ENCODE measurements at places on chromosomes 7 and 10. TPM values are rescaled to one million over a fixed set of nuclear protein-coding genes. Genes with fewer than 3 reads are reported as not detected.

GRCh38 chr7:151313857-151314256 lies 27.8 kb upstream of the NUB1 start:
- DNase-seq = no peak
- H3K27me3 ChIP-seq = no peaks in the 10 kb centered on the region
- H3K27ac ChIP-seq = no peak overlapping the region
- H3K4me1 ChIP-seq = no peaks in the 10 kb centered on the region
- no peaks in the 10 kb centered on the region for H3K36me3 ChIP-seq

Gene GHITM
- 87.8 TPM for total RNA-seq

- H3K4me3 ChIP-seq = no peak overlapping the region
- DNase-seq = no peak
- no peak overlapping the region for H3K27ac ChIP-seq
- H3K4me1 ChIP-seq = peaks cover 4% of the 10 kb centered on the region
- no peaks in the 10 kb centered on the region for H3K27me3 ChIP-seq
Observed at GRCh38 chr7:75656740-75657139, 82.0 kb downstream of the HIP1 start.

DNA sequence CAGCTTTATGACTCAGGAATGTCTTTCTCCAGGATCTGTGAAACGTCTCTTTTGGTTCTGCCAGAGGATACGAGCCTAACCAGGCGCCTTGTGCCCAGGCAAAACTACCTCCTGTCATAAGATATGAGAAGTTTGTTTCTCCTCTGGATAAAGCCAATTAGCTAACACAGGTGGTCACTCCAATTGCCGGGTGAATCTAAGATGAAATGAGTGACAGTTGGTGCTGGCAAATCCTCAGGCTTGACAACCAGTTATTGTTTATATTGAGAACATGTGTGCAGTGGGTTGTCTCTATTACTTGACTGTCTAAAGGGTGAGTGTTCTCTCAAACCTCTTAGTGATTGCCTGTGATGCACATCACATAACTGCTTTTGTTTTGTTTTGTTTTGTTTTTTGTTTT lies 449.1 kb downstream of the XPNPEP1 start:
- H3K36me3 ChIP-seq = no peaks in the 10 kb centered on the region
- no peaks in the 10 kb centered on the region for H3K27me3 ChIP-seq
- no peak overlapping the region for H3K27ac ChIP-seq

DNA sequence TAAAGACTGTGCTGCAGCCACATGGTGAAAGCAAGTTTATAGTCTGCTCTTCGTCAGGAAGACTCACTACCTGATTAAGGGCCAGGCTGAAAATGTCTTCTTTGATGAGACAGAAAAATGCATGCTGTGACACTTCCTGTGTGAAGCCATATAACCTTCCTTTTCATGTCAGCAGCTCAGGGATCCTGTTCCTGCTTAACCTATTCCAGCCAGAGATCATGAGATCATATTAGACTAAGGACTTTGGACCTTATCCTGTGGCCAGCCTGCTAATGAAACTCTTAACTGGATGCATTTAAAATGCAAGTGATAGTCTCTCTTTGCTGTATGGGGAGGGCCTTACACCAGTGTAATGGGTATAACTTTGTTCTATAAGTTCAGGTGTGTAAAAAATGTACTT lies 165.2 kb downstream of the PTEN start:
- H3K27ac ChIP-seq = no peak overlapping the region
- no peak overlapping the region for H3K4me3 ChIP-seq
- no peaks in the 10 kb centered on the region for H3K36me3 ChIP-seq
- no peaks in the 10 kb centered on the region for H3K27me3 ChIP-seq
- no peaks in the 10 kb centered on the region for H3K4me1 ChIP-seq

Gene KCP
- total RNA-seq = 1.8 TPM

All from H1 (cell line).